ENCODE measurements at places on chromosomes 16 and 17.
A peak's percentile ranks its signal among the peaks of the same experiment; 100 is the strongest.

DNA sequence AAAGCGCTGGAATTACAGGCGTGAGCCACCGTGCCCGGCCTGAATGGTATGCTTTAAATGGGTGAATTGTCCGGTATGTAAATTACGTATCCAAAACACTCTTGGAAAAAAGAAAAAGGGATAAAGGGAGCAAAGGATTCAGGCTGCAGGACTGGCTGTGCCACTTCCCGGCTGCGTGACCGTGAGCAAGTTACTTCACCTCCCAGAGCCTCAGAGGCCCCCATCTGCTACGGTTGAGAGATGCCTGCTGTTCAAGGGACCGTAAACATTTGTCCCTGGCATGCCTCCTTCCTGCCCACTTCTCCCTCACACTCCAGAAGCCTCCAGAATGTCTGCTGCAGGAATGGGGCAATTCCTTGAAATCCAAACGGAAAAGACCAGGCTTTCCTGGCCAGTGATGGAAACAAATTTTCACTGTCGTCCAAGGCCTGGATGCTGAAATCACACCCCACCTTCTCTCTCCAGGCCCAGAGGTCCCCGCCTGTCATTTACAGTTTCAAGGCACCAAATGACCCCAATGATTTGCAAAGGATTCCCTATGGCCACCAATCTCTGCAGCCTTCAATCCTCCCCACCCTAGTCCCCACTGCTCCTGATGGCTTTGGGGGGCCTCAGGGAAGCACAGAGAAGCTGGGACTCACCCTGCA is 22.9 kb upstream of the LITAF start:
- no peak for DNase-seq

DNA sequence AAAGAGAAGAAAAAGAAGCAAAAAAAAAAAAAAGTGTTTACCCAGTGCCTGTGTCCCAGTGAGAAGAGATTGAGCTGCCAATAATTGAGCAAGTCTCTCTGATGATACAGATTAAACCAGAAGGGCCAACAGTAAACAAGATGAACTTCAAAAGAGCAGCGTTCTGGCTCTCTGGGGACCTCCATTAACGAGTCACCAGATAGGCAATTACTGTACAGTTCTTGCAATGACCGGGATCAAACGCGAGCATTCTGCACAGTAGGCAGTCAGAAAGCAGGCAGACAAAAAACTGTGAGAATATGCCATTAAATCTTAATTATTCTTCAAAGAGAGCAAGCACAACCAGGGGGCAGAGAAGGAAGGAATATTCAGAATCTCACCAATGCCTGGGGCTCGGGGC is 626.1 kb downstream of the TMEM114 start:
- DNase-seq, result no peak

- peak; percentile 69 for DNase-seq
Observed at GRCh38 chr17:12545877-12546513, 119.7 kb upstream of the MYOCD start.

DNA sequence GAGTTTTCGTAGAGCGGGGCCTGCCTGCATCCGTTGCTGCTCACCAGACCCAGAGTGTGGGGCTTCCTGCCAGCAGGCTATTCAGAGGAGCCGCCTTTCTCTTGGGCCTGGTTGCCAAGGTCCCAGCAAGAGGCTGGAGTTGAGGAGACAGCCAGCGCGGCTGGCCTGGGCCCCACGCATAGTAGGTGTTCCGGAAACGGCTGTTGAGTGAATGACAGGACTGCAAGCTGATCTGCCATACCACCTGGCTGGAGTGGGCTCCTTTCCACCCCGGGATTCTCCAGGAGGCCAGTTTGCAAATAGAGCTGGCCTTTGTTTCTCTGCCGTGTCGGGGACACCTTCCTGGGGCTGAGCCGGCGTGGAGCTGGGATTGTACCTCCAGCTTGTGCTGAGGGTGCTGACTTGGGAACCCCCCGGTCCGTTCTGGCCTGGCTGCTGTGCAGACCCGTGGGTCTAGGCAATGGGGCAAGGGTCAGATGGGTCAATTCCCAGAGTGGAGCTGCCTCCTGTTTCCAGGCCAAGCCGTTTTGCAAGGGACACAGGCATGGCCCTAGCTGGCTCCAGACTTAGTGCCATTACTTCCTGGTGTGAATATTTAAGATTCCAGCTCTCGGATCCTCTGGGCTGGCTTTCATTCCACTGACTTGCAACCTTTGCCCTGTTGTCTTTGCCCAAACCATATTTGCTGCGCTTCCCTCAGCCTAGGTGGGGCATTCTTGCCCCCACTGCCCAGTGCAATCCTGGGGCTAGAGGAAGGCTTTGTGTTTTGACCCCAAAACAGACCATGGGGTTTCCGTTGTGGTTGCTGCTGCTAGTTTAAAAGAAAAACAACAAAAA is 68.8 kb downstream of the CMIP start:
- DNase-seq, result peak; percentile 64

DNA sequence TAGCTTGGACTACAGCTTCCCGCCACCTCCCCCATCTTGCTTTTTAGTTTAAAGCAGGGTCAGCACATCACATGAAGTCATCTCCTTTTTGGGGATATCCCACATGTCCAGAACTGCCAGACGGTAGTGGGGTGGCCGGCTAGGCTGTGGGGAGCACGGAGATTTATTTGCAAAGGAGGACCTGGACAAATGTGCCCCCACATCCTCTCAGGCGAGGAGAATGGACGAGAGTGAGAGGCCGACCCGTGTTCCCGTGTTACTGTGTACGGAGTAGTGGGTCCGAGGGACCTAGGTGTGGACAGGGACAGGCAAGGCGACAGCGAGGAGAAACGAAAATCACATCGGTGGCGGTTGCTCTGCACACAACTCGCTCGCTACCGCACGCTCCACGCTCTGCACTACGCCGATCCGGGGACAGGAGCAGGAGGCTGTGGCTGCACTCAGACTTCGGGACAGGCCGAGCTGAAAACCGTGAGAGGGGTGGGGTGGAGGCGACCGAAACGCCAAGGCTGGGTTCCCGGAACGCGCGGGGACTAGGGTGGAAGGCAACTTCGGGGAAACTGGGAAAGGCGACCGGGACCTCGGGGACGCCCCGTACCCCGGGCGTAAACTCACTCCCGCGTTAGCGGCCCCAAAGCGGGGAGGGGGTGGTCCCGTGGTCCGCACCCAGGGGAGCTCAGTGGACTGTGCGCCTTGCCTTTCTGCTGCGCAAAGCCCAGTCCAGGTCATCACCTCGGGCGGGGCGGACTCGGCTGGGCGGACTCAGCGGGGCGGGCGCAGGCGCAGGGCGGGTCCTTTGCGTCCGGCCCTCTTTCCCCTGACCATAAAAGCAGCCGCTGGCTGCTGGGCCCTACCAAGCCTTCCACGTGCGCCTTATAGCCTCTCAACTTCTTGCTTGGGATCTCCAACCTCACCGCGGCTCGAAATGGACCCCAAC is at the start of gene MT1A:
TSS of gene MT1A (plus strand) at position 853 of the 937 bp plus-strand sequence. CDS start at position 926, 73 bp downstream.
- DNase-seq, result peak; percentile 20

DNA sequence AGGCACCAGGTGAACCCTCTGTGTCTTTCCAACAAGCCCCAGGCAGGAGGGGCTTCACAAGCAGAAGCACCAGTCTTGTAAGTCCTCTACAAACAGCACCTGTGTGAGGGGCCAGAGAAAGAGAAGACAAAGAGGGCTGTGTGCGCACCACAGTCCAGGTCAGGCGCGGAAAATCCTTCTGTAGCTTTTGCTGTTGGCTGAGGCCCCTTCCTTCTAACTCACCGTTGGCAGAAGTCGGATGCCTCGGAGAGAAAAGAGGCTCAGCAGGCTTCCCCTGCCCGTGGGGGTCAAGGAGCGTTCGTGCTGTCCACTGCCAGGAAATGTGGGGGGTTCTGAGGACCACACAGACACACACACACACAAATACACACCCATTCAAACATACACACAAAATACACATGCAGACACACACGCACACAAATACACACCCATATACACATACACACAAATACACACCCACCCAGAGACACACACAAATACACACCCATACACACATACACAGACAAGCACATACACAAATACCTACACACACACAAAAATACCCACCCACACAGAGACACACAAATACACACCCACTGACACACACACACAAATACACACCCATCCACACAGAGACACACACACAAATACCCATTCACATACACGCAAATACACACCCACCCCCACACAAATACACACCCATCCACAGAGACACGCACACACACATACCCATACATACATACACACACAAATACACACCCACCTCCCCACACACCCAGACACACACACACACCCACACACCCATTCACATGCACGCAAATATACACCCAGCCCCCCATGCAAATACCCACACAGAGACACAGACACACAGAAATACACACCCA is 6.8 kb downstream of the ZG16B start:
- no peak for DNase-seq

- DNase-seq, result no peak
Observed at GRCh38 chr17:10513299-10514067, 4.9 kb downstream of the MYH1 start.

DNA sequence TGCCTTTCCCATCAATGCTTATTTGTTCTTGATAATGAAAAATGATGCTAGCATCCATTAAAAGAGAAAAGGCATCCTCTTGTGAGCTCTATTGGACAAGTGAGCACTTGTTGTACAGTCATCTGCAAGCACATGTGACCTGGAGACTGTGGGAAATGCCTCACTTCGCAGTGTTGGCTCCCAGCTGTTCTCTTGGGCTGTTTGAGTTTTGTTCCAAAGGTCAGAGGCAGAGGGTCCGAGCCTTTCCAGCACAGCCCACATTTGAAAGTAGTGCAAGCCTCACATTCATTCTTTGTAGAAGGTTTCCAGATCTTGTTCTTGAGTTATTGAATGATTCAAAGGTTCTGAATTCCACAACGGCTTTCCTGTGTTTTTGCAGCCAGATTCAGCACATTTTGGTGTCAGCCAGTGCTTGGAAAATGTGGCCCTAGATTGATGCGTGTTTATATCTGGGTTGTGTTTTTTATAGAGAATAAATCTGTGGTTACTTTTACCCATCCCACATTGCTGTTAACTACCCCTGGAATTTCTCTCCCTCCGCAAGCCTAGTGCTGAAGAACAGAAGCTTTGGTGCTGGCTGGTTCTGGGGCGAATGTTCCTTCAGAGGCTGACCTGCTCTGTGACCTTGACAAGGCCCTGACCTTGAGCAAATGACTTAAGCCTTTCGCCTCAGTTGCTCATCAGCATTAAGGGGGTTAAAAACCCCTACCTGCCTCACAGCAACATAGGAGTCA is 49.8 kb downstream of the CDH1 start:
- DNase-seq, result no peak

DNA sequence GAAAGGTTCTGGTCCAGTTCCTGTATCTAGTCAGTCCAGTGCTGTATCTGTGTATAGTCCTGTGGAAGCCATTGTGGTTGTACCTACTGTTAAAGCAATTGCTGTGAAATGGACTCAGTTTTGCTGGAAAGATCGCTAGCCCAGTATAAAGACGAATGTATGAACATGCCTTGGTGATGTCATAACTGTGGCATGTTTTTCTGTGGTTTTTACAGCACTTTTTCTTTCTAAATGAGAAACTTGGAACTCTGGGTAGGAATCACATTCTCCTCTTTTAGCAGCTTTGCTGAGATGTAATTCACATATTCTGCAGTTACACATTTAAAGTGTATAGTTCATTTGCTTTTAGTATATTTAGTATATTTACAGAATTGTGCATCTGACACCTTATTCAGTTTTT is 58.1 kb downstream of the MAP2K4 start:
- no peak for DNase-seq

DNA sequence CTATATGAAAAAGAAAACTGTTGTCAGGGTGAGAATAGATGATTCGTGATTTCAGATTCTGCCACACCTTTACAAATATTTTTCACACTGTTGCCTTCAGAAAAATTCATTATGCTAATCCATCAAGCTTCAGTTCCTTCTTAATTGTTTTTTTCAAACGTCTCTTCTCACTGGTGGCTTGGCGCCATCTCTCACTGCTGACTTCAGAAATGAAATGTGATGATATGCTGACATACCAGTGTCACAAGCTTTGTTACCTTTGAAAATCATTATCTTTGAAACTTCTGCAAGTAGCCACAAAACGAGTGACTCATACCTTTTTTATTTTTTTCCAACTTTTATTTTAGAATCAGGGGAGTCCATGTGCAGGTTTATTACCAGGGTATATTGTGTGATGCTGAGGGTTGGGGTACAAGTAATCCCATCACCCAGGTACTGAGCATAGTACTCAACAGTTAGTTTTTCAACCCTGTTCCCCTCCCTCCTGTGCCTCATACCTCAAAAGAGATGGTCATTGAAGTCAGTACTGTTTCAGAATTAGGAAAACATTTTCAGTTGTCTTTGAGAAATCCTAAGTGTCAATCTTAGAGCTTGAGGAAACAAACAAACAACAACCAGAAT is 14.0 kb upstream of the KRT222 start:
- DNase-seq, result no peak

DNA sequence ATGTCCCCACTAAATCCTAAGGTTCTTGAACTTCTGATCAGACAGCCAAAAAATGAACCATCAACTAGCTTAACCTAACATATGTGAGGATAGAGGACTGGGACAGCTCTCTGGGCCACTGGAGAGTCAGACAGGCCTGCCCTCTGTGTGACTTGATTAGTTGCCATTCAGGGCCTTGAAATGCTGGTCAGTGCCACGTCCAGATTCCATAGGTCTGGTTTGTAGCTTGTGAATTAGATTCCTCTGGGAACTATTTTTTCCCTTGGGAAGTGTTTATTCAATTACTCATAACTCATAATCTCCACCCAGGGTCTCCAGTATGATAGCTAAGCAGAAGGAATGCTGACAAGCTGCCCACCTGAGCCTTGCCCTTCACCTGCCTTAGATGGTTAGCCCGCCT is 48.2 kb downstream of the IGF2BP1 start:
- no peak for DNase-seq

GRCh38 chr16:17446661-17447060 is 24.1 kb downstream of the XYLT1 start:
- DNase-seq, result no peak

DNA sequence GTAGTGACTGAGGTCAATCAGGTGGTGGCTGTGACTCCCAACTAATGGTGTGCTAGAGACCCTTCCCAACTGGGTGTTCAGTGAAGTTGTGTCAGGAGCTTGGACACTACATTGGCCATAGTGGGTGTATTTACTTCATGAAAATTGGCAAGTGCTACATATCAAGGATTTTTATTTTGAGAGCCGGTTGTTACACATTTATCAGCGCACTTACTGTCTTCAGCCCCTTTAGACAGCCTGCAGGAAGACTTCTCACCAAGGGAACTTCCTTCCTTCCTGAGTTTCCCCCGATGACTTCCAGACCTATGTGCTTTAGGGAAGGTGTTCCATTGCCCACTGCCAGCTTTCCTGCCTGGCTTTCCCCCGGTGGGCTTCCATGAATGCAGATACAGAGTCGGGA is 261.2 kb downstream of the CBLN1 start:
- no peak for DNase-seq

- no peak for DNase-seq
Observed at GRCh38 chr16:2852003-2852730, 5.8 kb downstream of the PRSS22 start.

- peak; percentile 67 for DNase-seq
Observed at GRCh38 chr16:88454523-88454947, 1.5 kb downstream of the ZFPM1 start.

- DNase-seq, result no peak
Observed at GRCh38 chr16:49746545-49746944, 109.4 kb downstream of the ZNF423 start.

DNA sequence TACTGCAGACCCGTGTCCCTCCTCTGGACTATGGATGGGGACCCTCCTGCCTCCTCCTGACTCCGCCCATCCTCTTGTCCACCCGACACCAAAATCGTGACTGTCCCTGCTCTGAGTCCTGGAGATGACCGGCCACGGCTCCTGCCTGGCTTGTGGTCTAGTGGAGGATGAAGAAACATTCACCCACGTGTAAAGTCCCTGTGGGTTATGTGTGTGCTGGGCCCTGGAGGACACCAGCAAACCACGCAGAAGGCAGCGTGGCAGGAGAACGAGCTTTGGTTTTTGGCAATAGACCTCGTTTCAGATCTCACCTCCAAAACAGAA is 11.9 kb downstream of the SPNS2 start:
- DNase-seq, result no peak
